ENCODE measurements at places on chromosomes 3 and 15.
A peak's percentile ranks its signal among the peaks of the same experiment; 100 is the strongest.

DNA sequence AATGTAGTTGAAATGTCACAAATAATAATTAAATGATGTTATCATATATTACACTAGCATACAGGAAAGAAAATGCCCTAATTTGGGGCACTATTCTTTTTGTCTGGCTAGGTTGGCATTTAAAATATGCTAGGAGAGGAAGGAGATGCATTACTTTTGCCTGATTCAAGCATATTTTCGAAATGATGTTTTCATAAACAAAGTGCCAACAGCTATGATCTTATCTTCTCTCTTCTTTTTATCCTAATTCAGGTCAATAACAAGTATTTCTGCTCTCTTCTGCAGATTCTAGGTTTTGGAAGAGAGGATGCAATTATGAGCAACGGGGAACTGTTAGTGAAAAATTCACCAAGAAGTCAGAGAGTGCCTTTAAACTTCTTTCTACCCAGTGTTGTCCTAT is 55.8 kb upstream of the NR2F2 start:
- DNase-seq: no peak

DNA sequence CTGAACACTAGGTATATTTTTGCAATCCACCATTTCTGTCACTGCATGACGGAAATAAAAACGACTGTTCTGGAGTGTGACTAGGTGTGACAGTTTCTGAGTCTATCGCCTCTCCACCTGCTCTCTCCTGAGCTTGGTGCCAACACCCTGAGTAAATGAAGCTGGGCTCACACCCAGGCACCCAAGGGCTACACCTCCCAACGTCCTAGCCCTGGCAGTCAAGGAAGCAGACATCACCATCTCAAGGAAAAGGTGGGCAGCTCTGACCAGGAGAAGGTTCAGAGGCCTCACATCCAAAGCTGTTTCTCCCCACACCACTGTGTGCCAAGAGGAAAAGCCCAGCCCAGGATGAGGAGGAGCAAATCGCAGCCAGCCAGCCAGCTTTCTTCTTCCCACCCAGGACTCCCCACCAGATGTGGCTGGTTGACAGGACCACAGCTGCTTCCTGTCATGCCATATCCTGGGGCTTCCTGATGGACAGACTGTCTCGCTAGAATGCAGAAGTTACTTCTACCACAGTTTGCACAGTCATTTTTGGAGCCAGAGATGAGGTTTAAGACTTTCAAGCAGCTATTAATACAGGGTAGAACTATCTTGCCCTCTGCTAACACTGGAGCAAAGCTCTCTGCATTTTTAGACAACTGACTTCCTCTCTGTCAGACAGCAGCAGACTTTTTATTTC is 3.3 kb downstream of the SCAMP2 start:
- DNase-seq: peak; percentile 85

DNA sequence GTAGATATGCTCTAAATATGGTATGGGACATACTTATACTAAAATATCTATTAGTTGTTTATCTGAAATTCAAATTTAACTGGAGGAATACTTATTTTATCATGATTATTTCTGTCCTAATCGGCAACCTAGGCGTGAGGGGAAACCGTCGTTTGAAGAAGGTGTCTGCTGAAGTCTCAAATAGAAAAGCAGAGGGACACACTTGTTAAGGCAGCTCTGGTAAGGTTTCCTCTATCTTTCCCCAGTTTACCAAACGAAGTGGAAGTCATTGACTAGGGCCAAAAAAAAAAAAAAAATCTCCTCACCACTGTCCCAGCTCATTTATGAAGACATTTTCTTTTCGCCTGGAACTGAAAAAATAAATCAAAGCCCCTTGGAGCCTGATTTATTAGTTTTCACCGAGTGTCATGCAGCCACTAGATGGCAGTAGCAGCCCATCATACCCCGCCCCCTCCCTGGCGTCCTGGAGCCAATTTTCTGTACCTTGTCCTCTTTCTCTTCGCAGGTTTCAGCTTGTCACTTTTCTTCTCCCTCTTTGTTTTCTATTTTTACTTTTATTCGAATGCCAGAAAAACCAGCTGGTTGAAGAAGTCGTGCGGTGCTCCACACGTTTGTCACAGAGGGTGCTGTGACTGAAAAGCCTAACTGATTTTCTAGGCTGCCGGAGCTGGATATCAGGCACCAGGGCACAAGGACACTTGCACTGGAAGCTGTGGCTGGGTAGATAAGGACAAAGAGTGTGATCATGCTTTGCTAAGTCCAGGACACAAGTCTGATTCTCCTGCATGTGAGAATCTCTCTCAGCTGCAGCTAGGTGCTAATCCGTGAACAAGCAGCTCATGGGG is 238.7 kb downstream of the ZPLD1 start:
- peak; percentile 66 for DNase-seq

- DNase-seq: no peak
Observed at GRCh38 chr3:47288966-47289910, 6.5 kb downstream of the KLHL18 start.

GRCh38 chr15:42825599-42825998 is 88.7 kb upstream of the CDAN1 start:
- no peak for DNase-seq

DNA sequence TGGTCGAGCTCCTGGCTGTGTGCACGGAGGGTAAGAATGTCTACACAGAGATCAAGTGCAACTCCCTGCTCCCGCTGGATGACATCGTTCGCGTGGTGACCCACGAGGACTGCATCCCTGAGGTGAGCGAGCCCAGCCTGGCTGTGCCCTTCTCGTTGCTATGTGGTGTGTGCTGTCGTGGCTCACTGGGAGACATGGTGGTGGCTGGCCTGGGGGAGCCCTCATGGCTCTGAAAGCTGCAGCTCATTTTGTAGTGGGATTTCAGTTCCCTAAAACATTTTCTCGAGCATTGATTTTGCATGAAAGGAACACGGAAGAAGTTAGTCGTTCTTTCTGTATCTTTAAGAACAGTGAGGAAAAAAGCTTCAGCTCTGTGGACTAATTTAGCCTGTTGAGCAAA is 200.5 kb downstream of the ITPR1 start:
- no peak for DNase-seq

- DNase-seq: no peak
Observed at GRCh38 chr3:18237251-18238005, 187.7 kb downstream of the SATB1 start.

DNA sequence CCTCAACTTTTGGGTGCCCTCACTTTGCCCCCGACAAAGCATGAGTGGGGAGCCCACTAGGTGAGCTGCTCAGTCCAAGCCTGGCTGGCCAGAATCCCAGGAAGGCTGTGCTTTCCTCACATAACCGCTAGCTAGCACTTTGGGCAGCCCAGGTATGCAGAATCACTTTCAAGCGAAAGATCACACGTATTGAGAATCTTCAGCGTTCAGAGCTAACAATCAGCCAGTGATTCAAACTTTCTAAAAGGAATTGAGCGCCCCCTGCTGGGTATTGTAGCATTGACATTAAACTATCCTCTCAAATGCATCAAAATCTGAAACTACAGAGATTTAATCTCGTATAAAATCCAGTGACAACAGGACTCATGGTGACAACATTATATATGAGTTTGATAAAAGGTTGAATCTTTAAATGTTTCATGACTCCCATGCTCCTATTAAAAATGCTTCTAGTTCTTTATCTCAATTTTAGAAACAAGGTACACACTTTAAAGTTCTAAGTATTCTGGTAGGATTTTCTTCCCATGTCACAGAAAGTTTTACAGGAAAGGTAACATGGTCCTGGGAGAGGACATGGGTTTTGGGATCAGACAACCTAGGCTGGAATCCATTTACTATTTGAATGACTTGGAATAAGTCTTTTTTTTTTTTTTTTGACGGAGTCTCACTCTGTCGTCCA is 11.8 kb downstream of the ANAPC13 start:
- peak; percentile 87 for DNase-seq

GRCh38 chr15:44782516-44782915 is 46.2 kb downstream of the TRIM69 start:
- DNase-seq: no peak

DNA sequence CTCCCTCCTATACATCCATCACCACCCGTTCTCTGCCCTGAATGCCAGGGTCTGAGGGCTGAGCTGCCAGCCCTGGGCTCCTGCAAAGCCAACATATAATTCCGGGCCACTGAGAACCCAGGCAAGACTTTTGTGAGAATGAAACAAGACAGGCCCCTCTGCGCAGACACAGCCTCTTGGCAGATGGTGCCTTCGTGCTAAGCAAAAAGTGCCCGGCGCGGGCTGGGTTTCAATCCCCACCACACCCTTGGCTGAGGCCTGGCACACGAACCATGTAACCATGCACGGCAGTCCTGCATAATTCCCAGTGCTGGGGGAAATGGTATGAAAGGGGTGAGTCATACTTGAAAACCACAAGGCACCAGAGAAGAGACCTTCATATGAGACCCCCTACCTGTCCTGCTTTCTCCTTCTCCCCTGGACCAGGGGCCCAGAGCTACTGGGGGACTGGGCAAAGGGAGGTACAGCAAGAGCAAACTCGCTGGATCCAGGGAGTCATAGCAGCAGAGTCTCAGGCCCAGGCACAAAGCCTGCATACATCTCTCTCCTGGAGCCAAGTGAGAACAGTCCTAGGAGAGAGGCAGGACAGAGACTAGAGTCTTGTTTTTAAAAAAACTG is 26.1 kb upstream of the LOXL1 start:
- DNase-seq: no peak

DNA sequence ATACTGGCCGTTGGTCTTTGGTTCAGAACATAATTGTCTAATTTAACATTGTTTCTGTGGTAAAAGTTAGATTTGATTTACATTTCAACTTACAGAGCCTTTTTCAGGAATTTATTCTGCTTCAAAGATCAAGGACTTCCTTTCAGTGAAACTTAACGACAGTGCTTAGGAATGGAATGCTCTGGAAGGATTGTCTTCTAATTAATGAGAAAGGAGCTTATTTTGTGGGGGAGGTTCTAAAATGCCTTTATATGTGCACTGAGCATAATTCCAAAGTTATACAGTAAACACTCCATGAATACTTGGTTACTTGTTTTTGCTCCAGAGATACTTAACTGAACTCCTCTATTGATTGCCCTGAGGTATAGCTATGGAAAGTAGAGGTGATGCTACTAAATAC is 75.7 kb downstream of the CACNA1D start:
- peak; percentile 28 for DNase-seq

- DNase-seq: no peak
Observed at GRCh38 chr15:46296797-46297196, 662.0 kb downstream of the SQOR start.

GRCh38 chr15:46222826-46223225 is 588.0 kb downstream of the SQOR start:
- peak; percentile 3 for DNase-seq

- no peak for DNase-seq
Observed at GRCh38 chr3:23170291-23170690, 32.8 kb upstream of the UBE2E2 start.

DNA sequence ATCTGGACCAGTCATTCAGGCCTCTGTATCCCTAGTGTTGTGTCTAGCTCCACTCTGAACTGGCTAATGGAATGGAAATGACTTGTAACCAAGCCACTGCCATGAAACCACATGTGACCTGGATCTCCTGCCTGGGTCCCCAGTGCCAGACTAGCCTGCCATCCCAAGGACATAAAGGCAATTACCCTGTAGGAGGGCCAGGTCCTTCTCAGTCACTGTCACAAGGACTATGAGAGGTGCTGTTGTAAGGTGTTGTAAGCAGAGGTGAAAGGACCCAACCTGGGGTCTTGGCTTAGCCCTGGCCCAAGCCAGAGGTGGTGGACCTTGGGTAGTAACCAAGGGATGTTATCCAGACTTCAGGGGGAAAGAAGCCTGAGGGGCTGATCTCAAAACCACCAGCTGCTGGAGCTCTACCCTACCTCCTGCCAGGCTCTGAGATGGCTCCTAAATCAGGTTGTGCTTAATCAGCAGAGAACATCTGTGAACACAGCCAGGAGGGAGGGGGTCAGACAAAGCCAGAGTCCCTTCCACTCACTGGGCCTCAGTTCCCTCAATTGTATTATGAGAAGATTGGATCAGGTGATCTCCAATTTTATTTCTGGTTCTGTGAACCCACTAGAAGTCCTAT is 15.7 kb upstream of the KLHL24 start:
- DNase-seq: no peak

- no peak for DNase-seq
Observed at GRCh38 chr3:39267631-39268548, 11.9 kb downstream of the CX3CR1 start.

- DNase-seq: no peak
Observed at GRCh38 chr3:30408105-30408557, 198.3 kb upstream of the TGFBR2 start.

- DNase-seq: no peak
Observed at GRCh38 chr3:187120326-187120725, 19.0 kb downstream of the RPL39L start.

- no peak for DNase-seq
Observed at GRCh38 chr3:126087552-126088175, 3.7 kb upstream of the SLC41A3 start.

DNA sequence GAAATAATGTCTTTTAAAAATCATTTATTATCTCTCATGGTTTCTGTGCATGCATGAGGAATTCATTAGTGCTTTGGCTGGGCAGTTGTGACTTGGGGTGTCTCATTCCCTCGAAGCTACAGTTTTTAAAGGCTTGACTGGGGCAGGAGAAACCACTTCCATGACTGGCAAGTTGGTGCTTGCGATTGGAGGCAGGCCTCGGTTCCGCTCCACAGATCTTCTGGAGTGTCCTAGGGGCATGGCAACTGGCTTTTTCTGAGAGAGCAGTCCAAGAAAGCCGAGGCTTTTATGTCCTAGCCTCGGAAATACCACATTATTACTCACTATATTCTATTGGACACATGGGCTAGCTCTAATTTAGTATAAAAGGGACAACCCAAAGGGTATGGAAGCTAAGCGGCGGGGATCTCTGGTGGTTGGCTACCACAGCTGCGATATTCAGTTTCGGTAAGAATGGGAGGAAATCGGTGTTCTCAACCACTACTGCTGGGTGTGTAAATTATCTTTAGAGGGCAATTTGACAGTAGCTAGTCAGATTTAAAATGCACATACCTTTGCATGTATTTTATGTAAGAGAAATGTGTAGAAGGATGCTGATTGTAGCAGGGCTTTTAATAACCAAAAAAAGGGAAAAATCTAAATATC is 48.8 kb upstream of the TOP2B start:
- no peak for DNase-seq

GRCh38 chr3:43865351-43865750 is 174.6 kb downstream of the ABHD5 start:
- no peak for DNase-seq

GRCh38 chr3:123411340-123412040 is 37.4 kb downstream of the ADCY5 start:
- no peak for DNase-seq

DNA sequence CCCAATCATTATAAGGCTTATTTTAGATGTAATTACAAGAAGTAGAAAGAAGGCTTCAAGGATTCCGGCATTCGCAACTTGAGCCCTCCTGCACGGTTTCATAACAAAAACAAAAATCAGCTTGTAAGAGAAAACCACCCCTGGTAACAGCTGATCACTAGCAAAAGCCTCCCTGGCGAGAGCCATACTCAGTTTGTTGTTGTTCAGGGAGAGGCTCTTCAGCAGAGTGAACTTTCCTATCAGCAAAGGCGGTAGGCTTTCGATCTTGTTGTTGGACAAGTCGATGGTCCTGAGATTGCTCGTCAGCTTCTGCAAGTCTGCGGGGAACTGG is 710 bp downstream of the LRRC57 start:
- no peak for DNase-seq

- DNase-seq: peak; percentile 3
Observed at GRCh38 chr3:79973917-79974595, 206.3 kb upstream of the ROBO1 start.

- DNase-seq: peak; percentile 58
Observed at GRCh38 chr3:192851821-192852372, 65.8 kb downstream of the MB21D2 start.
